ENCODE measurements at places on chromosomes 5 and 9.

GRCh38 chr5:133244242-133244641 is 192.4 kb downstream of the HSPA4 start:
- no peaks in the 10 kb centered on the region for H3K27me3 ChIP-seq
- H3K36me3 ChIP-seq, result no peaks in the 10 kb centered on the region
- H3K4me1 ChIP-seq, result no peaks in the 10 kb centered on the region
- DNase-seq, result no peak
- H3K27ac ChIP-seq, result no peak overlapping the region
- H3K4me3 ChIP-seq, result no peak overlapping the region

DNA sequence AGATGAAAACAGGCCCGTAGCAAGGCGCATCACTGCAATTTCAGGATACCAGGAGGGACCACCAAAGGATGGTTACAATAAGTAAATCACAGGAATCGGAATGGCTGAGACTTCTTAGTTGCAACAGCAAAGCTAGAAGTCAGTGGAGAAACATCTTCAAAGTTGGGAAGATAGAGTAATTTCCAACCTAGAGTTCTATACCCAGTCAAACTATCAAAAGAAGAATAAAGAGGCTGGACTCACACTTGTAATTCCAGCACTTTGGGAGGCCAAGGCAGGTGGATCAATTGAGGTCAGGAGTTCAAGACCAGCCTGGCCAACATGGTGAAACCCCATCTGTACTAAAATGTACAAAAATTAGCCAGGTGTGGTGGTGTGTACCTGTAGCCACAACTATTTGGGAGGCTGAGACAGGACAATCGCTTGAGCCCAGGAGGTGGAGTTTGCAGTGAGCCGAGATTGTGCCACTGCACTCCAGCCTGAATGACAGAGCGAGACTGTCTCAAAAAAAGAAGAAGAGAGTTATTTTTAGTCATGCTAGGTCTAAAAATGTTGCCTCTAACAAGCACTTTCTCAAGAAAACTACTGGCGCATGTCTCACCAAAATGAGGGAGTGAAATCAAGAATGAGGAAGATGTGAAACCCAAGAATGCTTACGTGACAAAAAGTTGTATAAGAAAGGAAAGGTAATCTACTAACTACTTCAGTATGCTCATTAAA is 267.7 kb downstream of the DENND1A start:
- H3K4me3 ChIP-seq, result no peak overlapping the region
- H3K36me3 ChIP-seq, result peaks cover 26% of the 10 kb centered on the region
- DNase-seq, result no peak
- H3K27ac ChIP-seq, result no peak overlapping the region

DNA sequence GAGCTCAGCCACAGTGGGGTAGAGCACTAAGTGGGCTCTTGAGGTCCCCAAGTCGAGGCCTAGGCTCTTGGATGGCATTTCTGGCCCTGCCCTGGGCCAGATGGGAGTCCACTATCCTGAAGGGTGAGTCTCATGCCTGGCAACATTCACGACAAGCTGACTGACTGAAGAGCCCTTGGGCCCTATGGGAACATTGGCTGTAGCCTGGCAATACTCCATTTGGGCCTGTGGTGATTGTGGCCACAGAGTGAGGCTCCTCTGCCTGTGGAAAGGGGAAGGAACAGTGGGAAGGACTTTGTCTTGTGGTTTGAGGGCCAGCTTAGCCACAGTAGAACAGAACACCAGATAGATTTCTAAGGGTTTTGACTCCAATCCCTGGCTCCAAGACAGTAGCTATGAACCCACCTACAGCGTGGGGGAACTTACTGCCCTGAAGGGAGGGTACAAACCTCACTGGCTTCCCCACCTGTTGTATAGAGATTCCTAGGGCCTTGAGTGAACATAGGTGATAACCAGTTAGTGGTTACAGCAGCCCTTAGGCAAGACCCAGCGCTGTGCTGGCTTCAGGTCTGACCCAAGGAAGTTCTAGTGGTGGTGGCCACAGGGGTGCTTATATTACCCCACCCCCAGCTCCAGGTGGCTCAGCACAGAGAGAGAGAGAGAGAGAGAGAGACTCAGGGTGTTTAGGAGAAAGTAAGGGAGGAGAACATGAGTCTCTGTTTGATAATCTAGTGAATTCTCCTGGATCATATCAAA is 72.4 kb downstream of the KIAA0825 start:
- DNase-seq, result no peak
- H3K27ac ChIP-seq, result no peak overlapping the region
- H3K36me3 ChIP-seq, result no peaks in the 10 kb centered on the region
- H3K4me3 ChIP-seq, result no peak overlapping the region

- no peaks in the 10 kb centered on the region for H3K36me3 ChIP-seq
- H3K27me3 ChIP-seq, result peaks cover 3% of the 10 kb centered on the region
- H3K4me1 ChIP-seq, result peaks cover 7% of the 10 kb centered on the region
- no peak overlapping the region for H3K4me3 ChIP-seq
- DNase-seq, result no peak
Measured at GRCh38 chr5:160129841-160130240, 10.6 kb upstream of the PWWP2A start.

Data from stomach (tissue), 19 donors.